ENCODE measurements at places on chromosomes 1 and 21.

DNA sequence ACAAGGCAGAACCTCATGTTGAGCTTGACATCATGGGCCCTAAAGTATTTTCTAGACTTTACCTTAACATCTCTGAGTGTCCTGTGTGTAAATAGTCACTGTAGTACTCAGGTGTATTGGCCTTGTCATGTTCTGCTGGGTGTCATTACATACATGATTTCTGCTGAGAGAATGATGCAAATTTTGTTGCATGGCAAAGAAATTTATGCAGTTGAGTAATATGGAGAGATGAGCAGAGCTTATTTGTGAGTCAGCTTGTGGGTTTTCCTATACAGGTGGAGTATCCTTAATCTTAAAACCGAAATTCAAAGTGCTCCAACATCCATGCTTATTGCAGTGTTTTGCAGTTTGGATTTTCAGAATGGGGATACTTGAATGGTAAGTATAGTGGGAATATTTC, 36.6 kb downstream of the RGL1 start:
- DNase-seq: no peak

- DNase-seq: no peak
These were observed 537.8 kb downstream of the SMYD3 start for GRCh38 chr1:245969283-245969682.

GRCh38 chr1:235835226-235835625, 31.5 kb downstream of the LYST start:
- no peak for DNase-seq

GRCh38 chr1:1003618-1004419, 3.9 kb upstream of the HES4 start:
- DNase-seq: no peak

DNA sequence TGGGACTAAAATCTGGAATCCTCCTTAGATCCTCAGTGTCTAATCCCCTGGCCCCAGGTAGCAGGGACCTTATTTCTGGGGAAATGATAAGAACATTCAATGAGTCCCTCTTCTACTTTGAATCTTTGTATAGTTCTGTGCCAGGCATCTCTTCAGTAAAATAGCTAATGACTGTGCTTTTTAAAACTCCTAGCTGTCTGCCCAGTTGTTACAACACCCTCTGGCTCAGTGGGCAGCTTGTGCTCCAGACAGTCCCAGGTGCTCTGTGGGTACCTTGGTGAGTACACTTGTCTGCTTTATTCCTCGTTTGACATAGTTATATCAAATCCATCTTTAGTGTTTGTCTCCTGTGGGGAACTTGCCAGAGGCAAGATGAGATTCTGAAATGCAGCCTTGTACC, 18.0 kb downstream of the TGFB2 start:
- no peak for DNase-seq

DNA sequence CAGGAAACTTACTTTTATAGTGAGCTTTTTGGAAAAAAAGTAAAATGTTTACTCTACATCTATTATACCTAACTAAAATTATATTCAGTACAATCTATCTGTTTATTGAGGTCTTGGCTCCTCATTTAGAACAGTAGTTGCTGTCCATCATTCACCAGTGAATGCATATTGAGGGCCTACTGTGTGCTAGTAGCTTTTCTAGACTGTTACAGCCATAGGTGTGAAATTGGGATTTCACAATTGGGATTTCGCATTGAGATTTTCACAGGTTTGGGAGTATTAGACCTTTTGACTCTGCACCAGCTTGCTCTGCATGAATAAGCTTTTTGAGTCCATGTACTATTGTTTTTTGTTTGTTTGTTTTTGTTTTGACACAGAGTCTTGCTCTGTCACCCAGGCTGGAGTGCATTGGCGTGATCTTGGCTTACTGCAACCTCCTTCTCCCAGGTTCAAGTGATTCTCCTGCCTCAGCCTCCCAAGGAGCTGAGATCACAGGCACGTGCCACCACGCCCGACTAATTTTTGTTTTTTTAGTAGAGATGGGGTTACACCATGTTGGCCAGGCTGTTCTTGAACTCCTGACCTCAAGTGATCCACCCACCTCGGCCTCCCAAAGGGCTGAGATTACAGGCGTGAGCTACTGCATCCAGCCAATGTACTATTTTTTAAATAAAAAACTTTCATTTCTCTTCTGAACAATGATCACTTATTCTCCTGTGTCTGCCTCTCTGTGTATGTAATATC, 47.2 kb upstream of the ERRFI1 start:
- DNase-seq: no peak

DNA sequence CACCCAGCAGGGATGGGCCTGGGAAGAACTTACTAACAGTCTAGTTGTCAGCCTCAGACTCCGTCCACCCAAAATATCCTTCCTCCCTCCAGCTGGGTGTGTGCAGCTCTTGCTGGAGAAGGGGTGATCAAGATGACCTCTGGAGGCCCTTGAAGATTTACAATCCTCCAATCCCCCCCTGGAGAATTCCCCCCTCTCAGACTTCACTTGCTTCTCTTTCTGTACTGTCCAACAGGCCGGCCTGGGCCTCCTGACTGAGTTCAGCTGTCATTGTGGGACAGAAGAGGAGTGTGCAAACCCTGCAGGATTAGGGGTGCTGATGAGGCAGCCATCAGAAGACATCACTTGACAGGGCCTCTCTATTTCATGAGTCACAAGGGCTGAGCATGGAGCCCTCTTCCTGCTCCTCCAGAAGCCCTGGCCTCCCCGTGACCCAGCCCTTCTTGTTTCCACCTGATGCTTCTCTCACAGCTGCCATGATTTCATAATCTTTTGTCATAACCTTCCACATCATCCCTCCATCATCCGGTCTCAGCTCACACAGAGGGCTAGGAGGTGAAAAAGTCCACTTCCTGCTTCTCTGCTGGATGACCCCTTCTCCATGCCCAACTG, 17.5 kb upstream of the IGFN1 start:
- no peak for DNase-seq

DNA sequence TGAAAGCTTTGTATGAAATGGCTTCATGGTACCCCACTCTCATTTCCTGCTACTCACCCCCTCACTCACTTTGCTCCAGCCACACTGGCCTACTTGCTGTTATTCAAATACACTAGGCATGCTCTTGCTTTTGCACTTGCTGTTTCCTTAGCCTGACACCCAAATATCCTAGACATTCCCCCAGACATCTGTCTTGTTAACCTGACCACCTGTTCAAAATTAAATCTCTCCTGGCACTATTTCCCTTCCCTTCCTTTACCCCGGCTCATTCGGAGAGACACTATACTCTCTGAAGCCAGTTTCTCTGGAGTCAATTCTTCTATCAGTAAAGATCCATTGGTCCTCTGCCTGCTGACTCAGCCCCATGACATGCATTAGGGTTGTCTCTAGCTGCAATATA, 306.0 kb upstream of the SGIP1 start:
- DNase-seq: no peak

DNA sequence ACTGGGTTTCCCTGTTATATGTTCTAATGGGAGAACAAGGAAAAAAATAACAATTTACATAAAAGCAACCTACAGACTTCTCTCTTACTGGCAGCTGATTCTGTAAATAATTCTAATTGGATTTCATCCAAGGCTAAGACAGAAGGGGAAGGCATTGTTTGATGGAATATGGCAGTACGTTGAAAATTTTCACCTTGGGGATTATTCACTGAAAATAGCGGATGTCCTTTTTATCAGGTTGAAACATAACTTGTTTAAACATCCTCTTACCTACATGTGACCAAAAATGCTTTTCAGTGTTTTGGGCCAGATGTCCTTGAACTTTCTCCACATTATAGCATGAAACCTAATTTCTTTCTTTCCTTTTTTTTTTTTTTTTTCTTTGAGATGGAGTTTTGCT, 24.9 kb downstream of the TSNAX start:
- DNase-seq: no peak

DNA sequence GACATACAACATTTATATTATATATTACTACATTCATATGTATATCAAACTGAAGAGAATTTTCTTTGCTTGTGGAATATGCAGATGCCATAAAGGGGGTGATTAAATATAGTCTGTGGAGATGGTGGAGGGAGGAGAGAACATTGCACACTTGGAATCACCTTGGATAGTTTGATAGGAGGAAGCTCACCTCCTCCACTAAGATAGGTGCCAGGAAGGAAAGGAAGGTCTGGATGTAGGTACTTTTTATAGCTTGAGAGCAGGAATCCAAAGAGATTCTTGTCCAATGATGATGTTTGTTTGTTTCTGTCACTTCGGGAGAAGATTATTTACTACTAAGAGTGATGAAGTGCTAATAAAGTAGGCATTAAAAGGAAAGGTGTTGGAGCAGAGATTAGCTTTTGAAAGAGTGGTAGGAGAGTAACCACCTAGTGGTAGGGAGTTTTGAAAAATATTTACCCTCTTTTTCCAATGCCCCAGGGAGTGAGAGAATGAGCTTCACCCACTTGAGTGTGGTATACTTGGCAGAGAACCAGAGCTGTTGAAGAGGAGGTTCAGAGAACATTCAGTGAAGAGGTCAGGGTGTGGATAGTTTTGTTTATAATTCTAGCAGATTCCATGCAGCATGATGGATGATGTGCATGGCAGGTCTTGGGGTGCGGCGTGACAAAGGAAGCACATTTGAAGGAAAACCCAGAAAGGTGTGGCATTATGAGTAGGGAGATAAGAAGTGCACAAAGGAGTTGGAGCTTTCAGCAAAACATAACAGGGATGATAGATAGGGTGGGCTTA, 145.0 kb downstream of the PATJ start:
- no peak for DNase-seq

GRCh38 chr1:224287714-224288113, 42.3 kb downstream of the NVL start:
- no peak for DNase-seq

DNA sequence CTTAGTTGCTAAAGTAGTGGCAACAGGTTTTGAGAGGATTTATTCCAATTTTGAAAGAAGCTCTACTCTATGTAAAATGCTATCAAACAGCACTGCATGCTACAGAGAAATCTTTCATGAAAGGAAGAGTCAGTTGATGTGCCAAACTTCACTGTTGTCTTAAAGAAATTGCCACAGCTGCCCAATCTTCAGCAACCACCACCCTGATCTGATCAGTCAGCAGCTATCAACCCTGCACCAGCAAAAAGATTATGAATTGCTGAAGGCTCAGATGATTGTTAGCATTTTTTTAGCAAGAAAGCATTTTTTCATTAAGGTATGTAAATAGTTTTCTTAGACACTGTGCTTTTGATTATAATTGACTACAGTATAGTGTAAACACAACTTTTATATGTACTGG, 49.6 kb downstream of the SLC9C2 start:
- no peak for DNase-seq

DNA sequence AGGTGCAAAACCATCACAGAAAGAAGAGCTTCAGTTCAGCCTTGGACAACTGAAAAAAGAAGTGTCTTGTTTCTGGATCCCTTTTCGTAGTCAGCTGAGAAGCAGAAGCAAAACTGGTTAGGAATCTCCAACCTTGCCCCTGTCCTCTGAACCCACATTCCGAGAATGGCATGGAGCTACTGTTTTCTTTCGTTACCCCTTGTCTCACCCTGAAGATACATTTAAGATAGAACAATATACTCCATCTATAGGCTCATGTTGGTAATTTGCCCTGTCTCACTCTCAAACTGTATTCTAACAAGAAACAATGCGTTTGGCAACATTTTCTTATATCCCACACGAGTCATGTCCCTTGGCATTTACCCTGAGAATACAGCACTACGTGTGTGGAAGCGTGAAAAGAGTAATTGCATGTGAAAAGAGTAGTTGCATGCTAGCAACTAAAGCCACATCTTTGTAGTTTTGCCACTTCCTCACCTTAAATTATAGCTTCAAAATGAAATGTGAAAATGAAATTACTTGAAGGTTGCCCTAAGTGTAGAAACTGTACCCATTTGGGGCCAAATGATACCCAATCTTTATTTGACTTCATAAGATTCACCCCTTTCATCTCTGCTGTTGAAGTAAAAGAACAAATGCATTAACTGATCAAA, 5.3 kb downstream of the SLAMF7 start:
- no peak for DNase-seq

GRCh38 chr21:35616090-35616489, 444.2 kb downstream of the SETD4 start:
- no peak for DNase-seq

DNA sequence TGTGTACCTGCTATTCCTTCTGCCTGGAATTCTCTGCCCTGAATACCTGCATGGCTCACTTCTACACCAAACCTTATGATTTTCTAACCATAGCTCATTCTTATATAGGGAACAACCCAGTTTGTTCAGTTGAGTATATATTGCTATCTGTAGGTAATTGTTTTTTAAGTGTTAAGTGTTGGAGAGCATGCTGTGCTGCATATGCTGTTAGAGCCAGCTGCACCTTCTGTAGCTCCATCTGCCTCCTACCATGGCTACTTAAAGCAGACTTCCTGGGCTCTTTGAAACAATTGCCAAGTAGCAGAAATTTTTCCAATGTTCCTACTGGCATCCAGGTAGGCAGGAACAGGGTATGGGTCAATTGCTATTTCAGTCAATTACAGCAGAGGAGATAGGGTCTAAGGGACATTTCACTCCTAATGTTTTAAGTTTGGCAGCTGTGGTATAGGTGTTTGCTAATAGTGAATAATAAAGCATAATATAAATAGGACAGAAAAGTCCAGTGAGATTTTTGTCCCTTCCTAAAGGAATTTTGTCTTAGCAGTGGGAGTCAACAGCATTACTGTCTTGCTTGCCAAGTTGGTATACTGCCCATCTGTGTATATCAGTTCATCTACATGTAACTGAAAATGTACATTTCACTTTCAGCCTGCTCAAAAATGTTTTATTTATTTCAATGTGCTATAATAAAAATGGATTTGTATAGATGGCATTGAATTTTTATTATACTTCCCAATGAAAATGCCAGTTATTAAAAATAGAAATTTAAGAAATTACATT, 34.0 kb upstream of the C1orf115 start:
- DNase-seq: no peak

DNA sequence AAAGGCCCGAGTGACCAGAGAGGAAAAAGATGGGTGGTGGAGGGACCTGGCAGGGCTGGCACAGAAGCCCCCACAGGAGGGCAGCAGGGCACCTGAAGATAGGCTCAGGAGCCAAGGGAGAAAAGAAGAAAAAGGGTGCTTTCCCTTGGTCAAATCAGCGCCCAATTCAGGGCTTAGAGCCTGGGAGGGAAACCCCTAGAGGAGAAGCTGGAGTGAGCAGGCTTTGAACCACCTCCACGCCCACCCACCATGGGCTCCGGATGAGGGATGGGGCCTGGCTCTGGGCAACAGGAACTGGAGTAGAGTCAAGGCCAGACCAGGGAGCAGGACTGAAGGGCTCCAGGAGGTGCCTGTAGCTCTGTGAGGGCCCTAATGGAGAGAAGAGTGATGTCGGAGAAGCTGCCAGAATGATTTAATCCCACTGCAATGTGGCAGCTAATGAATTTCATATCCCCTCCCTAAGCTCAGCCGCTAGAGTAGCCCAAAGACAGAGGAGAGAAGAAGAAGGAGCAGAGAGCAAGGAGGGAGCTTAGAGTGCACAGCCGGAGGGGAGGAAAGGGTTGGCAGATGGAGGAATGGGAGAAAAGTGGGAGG, 12.0 kb upstream of the PRELP start:
- DNase-seq: no peak
